ENCODE measurements at places on chromosomes 3 and 15.

DNA sequence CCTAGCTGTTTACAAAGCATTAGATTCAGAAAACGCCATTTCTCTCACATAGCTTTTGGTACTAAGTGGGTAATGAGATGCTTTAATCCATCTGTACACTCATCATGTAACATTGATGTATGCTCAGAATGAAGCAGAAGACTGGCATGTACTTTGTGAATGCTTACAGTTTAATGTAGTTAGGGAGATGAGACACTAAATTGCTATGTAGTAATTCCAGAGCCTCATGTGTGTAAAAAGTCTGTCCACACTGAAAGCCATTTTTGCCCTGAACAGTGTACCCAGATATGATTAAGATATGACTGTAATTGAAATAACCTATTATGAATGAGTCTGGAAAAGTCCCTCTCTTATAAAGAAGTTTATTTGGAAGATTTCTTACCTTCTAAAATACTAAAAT, 66.5 kb downstream of the ARMC8 start:
- no peaks in the 10 kb centered on the region for H3K27me3 ChIP-seq
- no peaks in the 10 kb centered on the region for H3K4me1 ChIP-seq
- peaks cover 32% of the 10 kb centered on the region for H3K36me3 ChIP-seq
- H3K27ac ChIP-seq, result no peak overlapping the region
- DNase-seq, result no peak

DNA sequence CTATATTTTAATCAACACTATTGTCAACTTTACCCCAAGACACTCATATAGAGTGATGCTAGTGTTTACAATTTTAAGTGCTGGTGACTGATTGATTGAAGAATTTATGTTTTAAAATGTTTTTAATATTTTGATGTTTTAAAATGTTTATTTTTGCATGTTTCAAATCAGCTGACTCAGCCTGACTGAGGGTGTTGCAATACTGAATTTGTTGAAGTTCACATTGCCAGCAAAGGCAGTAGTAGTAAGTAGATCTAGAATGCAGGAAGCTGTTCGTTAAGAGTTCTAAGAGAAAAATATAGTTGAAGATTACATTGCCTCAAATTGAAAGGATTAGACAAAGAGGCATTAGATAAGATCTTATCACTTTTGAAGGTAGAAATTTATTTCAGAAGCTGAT, 977.6 kb downstream of the IGSF11 start:
- no peak for DNase-seq
- H3K4me1 ChIP-seq, result no peaks in the 10 kb centered on the region
- no peaks in the 10 kb centered on the region for H3K27me3 ChIP-seq
- H3K36me3 ChIP-seq, result no peaks in the 10 kb centered on the region
- no peak overlapping the region for H3K27ac ChIP-seq

DNA sequence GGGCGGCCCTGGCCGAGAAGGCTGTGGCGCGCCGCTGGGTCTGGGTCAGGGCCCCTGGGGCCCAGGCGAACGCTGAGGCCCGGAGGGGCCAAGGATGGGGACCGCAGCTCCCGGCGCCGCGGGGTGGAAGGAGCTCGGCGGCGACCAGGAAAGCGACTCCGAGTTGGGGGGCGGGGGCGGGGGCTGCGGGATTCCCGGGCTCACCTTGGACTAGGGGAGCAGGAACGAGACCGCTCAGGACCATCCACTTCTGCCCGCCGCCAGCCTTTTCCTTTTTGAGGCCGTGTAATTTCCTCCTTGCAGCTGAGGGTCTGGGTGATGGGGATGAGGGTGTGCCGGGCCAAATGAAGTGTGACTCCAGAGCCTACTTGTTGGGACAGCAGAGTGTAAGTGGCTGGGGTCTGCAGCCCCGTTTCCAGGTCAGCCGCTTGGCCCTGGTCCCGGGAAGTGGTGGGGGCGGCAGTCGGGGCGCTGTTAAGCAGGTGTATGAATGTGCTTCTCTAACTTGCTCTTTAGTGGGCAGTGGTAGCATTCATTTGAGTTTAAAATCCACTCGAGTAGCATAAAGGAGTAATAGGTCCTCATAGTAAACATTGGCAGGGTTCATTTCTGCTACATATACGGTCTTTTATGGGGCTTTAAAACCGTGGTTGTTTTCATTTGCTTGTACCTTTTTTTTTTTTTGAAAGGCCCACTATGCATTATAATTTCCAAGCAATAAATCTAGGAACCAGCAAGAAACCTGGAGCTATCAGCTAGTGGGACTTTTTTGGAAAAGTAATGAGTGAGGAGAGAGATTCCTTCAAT, 717 bp downstream of the PXK start:
- peak overlapping the region; percentile 99 for H3K27ac ChIP-seq
- peak overlapping the region; percentile 100 for H3K4me3 ChIP-seq
- DNase-seq, result peak; percentile 42
- H3K4me1 ChIP-seq, result peaks cover 56% of the 10 kb centered on the region
- peaks cover 19% of the 10 kb centered on the region for H3K36me3 ChIP-seq
- H3K27me3 ChIP-seq, result no peaks in the 10 kb centered on the region

GRCh38 chr3:185081521-185081920, 71.3 kb downstream of the C3orf70 start:
- H3K27me3 ChIP-seq, result peaks cover 2% of the 10 kb centered on the region
- H3K4me1 ChIP-seq, result no peaks in the 10 kb centered on the region
- H3K36me3 ChIP-seq, result no peaks in the 10 kb centered on the region
- DNase-seq, result no peak

- H3K4me3 ChIP-seq, result no peak overlapping the region
- no peaks in the 10 kb centered on the region for H3K27me3 ChIP-seq
- H3K4me1 ChIP-seq, result peaks cover 59% of the 10 kb centered on the region
- DNase-seq, result no peak
Measured at GRCh38 chr3:71160785-71161546, 422.6 kb downstream of the FOXP1 start.

DNA sequence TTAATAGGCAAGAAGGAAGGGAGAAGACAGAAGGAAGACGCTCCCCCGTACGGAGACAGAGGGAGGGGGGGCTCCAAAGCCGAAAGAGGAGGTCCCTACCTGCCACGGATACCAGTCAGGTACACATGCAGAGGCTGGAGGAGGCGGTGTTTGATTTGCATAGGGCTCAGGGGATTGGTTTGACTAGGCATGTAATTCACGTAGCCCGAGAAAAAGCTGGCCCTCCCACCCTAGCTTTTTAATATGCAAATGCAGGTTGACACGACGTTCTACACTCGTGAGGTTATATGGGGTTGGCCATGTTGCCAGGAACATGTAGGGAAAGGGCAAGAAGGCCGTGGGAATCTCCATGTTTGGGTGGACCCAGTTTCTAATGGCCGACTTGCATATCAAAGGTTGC, 29.8 kb downstream of the ZNF592 start:
- H3K27me3 ChIP-seq, result no peaks in the 10 kb centered on the region
- H3K4me1 ChIP-seq, result peaks cover 28% of the 10 kb centered on the region
- no peak for DNase-seq
- no peak overlapping the region for H3K27ac ChIP-seq

DNA sequence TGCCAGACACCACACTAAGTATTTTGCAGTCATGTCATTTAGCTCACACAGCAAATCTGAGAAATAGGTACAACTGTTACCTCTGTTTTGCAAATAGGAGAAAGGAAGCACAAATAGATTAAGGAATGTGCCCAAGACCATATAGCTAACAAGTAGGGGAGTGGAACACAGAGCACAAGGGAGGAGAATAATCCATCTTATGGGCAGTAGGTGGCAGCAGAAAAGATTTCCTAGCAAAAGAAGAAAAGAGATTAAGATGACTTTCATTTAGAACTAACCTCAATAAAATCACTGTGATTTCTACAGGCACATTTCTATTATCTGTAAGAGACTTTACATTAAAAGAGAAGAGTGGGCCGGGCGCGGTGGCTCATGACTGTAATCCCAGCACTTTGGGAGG, 49.1 kb downstream of the NR1I2 start:
- no peak overlapping the region for H3K4me3 ChIP-seq
- H3K4me1 ChIP-seq, result peaks cover 7% of the 10 kb centered on the region
- H3K27me3 ChIP-seq, result no peaks in the 10 kb centered on the region
- H3K36me3 ChIP-seq, result peaks cover 17% of the 10 kb centered on the region
- DNase-seq, result no peak

DNA sequence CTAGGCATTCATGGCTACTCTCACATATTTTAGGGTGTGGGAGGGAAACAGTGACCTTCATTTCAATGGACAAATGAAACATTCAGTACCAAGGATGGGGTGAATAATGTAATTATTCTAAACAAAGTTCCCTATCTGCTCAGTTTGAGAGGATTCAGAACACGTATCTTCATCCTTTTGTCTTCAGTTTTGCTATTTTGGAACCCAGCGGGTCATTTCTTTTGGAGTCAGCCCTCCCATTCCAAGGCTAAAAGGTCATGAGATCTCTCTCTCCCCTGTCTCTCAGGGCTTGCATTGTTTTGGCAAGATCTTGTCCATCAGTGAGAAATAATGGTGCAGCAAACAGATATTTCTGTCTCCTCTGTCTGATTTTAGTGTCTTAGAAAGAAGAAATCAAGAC, 16.3 kb upstream of the GATM start:
- no peak for DNase-seq
- no peak overlapping the region for H3K4me3 ChIP-seq
- no peaks in the 10 kb centered on the region for H3K36me3 ChIP-seq

All from activated B cell treated with CpG ODN at 0.5 μM for 24 hours (primary cell).